ENCODE measurements at places on chromosomes 13 and 19. TPM values are rescaled to one million over a fixed set of nuclear protein-coding genes. Genes with fewer than 3 reads are reported as not detected.

DNA sequence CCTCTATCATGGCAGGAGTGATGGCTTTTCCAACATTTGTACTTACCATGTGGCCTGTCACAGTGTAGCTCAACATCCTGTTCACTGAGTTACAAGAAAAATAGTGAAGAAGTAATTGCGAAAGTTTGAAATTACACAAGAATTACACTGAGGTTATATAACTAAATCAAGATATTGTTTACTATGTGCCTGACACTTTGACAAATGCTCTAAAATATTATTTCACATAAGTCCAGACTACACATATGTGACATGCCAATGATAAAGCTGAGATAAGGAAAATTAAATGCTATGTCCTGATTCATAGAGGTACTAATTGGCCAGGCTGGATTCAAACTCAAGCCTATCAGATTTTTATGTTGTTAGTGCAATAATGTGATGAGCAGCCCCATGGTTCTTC lies 451.7 kb downstream of the PCDH9 start:
- no peaks in the 10 kb centered on the region for H3K27me3 ChIP-seq
- H3K27ac ChIP-seq: no peak overlapping the region
- H3K4me3 ChIP-seq: no peak overlapping the region
- H3K4me1 ChIP-seq: no peaks in the 10 kb centered on the region

Gene ZNF878
- 0.21 TPM for total RNA-seq

GRCh38 chr19:53994811-53995210 lies 3.4 kb downstream of the CACNG6 start:
- no peak overlapping the region for H3K4me3 ChIP-seq
- DNase-seq: no peak
- peaks cover 70% of the 10 kb centered on the region for H3K27me3 ChIP-seq
- no peak overlapping the region for H3K27ac ChIP-seq
- H3K36me3 ChIP-seq: peaks cover 4% of the 10 kb centered on the region

Gene OR7A5
- not detected for total RNA-seq

- peaks cover 4% of the 10 kb centered on the region for H3K36me3 ChIP-seq
- H3K4me1 ChIP-seq: peaks cover 30% of the 10 kb centered on the region
- H3K27ac ChIP-seq: peak overlapping the region; percentile 97
- no peaks in the 10 kb centered on the region for H3K27me3 ChIP-seq
- no peak for DNase-seq
Observed at GRCh38 chr19:16144216-16144581, 714 bp downstream of the HSH2D start.

- H3K27ac ChIP-seq: no peak overlapping the region
- no peaks in the 10 kb centered on the region for H3K36me3 ChIP-seq
- no peak overlapping the region for H3K4me3 ChIP-seq
Observed at GRCh38 chr13:109646423-109646822, 140.0 kb downstream of the IRS2 start.

DNA sequence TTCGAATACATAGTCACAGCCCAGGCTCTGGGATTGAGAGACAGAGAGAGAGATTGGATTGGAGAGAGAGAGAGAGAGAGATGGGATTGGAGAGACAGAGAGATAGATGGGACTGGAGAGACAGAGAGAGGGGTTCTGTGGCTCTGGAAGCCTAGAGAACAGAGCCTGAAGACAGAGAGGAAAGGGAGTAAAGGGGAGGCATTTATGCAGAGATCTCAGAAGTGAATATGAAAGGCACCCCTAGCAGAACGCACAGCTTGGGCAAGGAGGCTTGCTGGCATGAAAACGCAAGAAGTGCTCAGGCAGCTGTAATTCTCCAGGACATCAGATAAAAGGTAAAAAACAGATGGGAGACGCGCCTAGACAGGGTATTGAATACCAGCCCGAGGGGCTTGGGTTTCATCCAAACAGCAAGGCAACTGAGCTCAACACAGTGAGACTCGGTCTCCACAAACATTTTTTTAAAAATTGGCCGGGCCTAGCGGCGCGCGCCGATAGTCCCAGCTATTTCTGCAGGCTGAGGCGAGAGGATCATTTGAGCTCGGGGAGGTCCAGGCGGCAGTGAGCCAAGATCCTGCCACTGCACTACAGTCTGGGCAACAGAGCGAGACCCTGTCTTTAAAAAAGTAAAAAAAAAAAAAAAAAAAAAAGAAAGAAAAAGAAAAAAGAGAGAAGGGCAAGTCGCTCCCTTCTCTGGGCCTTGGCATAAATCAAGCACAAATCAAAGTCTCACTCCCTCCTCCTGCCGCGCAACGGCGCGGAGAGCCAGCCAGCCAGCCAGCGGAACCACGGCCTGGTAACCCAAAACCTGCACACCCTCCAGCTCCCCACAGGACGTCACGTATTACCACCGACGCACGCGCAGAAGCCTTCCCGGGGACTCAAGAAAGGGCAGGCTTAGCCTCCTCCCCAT lies 774 bp upstream of the PPP2R1A start:
- H3K27ac ChIP-seq: peak overlapping the region; percentile 99
- H3K4me1 ChIP-seq: peaks cover 20% of the 10 kb centered on the region
- H3K4me3 ChIP-seq: peak overlapping the region; percentile 95
- no peaks in the 10 kb centered on the region for H3K36me3 ChIP-seq

GRCh38 chr19:16535381-16535780 lies 6.9 kb downstream of the CHERP start:
- H3K36me3 ChIP-seq: peaks cover 4% of the 10 kb centered on the region
- H3K27me3 ChIP-seq: no peaks in the 10 kb centered on the region
- H3K4me1 ChIP-seq: peaks cover 30% of the 10 kb centered on the region
- H3K27ac ChIP-seq: no peak overlapping the region

Gene S1PR2
- total RNA-seq: 3.0 TPM

- no peaks in the 10 kb centered on the region for H3K36me3 ChIP-seq
- no peaks in the 10 kb centered on the region for H3K4me1 ChIP-seq
- H3K27me3 ChIP-seq: no peaks in the 10 kb centered on the region
- DNase-seq: no peak
- H3K4me3 ChIP-seq: no peak overlapping the region
Observed at GRCh38 chr19:7303470-7303869, 9.3 kb upstream of the INSR start.

DNA sequence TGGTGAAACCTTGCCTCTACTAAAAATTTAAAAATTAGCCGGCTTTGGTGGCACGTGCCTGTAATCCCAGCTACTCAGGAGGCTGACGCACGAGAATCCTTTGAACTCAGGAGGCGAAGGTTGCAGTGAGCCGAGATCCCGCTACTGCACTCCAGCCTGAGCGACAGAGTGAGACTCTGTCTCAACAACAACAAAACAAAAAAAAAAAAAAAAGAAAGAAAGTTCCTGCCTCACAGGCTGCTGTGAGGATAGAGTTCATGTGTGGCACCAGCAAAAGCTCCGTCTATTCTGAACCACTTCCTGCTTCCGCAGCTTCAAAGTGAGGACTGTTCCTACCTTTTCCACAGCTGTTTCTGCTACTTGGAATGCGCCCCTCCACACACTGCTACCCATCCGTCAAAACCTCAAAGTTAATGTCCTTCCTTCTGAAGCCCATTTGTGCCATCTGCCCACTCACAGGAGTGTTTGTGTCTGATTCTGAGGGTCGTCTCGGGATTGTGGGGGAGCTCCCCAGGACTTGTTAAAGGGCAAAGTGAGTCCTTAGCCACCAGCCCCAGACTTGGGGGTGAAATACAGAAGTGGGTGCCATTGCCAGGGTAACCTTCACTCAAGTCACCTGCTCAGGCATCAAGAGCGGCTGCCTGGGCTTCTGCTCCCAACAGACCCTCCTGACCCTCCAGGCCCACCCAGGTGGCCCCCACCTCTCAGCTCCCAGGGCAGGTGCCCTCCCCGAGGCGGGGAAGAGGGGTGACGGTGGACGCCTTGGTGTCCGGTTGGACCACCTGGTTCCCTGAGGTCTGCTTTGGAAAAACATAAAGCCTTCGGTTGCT lies 2.9 kb downstream of the MFSD12 start:
- H3K4me1 ChIP-seq: peaks cover 30% of the 10 kb centered on the region
- peak overlapping the region; percentile 94 for H3K27ac ChIP-seq
- H3K4me3 ChIP-seq: peak overlapping the region; percentile 94
- DNase-seq: peak; percentile 57
- no peaks in the 10 kb centered on the region for H3K27me3 ChIP-seq

GRCh38 chr13:44030615-44031014 lies 150.9 kb downstream of the LACC1 start:
- H3K27ac ChIP-seq: no peak overlapping the region
- H3K4me3 ChIP-seq: no peak overlapping the region
- peaks cover 4% of the 10 kb centered on the region for H3K36me3 ChIP-seq
- peaks cover 7% of the 10 kb centered on the region for H3K27me3 ChIP-seq
- H3K4me1 ChIP-seq: no peaks in the 10 kb centered on the region
- no peak for DNase-seq

GRCh38 chr19:21127898-21128297 lies 13.9 kb upstream of the ZNF431 start:
- no peak overlapping the region for H3K4me3 ChIP-seq
- no peaks in the 10 kb centered on the region for H3K4me1 ChIP-seq
- peaks cover 1% of the 10 kb centered on the region for H3K27me3 ChIP-seq
- DNase-seq: no peak

Gene IRS2
- total RNA-seq: 20.7 TPM

Gene CYP2A13
- total RNA-seq: not detected

DNA sequence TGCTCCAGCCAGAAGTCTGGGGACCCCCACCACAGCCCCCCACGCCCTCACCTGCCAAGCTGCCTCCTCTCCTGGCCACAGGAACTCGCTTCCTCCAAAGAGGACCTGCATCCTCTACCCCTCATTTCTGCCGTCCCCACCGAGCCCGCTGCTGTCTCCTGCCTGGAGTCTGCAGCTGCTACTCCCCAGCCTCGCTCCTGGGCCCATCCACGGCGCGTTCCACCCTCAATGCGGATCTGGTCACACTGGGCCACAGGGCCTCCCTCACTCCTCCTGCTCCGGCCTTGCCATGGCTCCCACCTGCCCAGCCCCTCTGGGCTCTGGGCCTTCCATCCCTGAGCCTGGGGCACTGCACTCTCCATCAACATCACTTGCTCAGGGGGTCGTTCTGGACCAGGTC lies 4.3 kb downstream of the BTBD2 start:
- peaks cover 13% of the 10 kb centered on the region for H3K36me3 ChIP-seq
- H3K4me3 ChIP-seq: no peak overlapping the region
- DNase-seq: no peak
- H3K27ac ChIP-seq: no peak overlapping the region
- no peaks in the 10 kb centered on the region for H3K27me3 ChIP-seq

Gene NKG7
- total RNA-seq: 5.6 TPM

Gene PPP1R13L
- total RNA-seq: 13.2 TPM

Gene FCGBP
- 223 TPM for total RNA-seq

GRCh38 chr19:45049073-45049736 lies 10.4 kb downstream of the CLASRP start:
- no peaks in the 10 kb centered on the region for H3K27me3 ChIP-seq
- peaks cover 29% of the 10 kb centered on the region for H3K4me1 ChIP-seq
- DNase-seq: no peak
- H3K4me3 ChIP-seq: no peak overlapping the region
- peaks cover 75% of the 10 kb centered on the region for H3K36me3 ChIP-seq

Gene SPACA4
- not detected for total RNA-seq

DNA sequence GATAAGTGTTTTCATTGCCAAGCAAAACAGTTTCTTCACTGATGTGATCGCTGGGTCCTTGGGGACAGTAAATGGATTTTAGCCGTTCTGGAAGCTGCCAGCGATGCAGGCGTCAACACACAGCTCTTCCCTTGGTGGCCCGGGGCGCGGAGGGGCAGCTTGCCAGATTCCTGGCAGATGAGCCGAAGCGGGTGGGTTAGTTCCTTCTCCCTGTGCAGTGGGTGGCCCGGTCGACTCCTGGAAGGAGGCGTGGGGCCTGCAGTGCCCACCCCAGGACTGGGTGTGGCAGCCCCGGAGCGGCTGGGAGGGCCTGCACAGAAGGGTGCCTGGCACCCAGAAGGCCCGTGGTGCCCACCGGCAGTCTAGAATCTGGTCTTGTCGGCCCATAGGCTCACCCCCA lies 69.0 kb downstream of the KDM4B start:
- H3K4me1 ChIP-seq: peaks cover 3% of the 10 kb centered on the region
- no peaks in the 10 kb centered on the region for H3K27me3 ChIP-seq
- no peak overlapping the region for H3K27ac ChIP-seq
- peaks cover 38% of the 10 kb centered on the region for H3K36me3 ChIP-seq
- no peak overlapping the region for H3K4me3 ChIP-seq

Gene IGFL2
- not detected for total RNA-seq

- H3K4me1 ChIP-seq: peaks cover 25% of the 10 kb centered on the region
- no peaks in the 10 kb centered on the region for H3K36me3 ChIP-seq
- DNase-seq: no peak
- no peak overlapping the region for H3K27ac ChIP-seq
- H3K4me3 ChIP-seq: no peak overlapping the region
Observed at GRCh38 chr19:1636325-1637236, 15.8 kb downstream of the TCF3 start.

GRCh38 chr13:44108331-44108858 lies 228.7 kb downstream of the LACC1 start:
- no peaks in the 10 kb centered on the region for H3K27me3 ChIP-seq
- DNase-seq: no peak

- no peak overlapping the region for H3K27ac ChIP-seq
- peaks cover 46% of the 10 kb centered on the region for H3K27me3 ChIP-seq
- no peak overlapping the region for H3K4me3 ChIP-seq
- no peak for DNase-seq
- peaks cover 13% of the 10 kb centered on the region for H3K4me1 ChIP-seq
- H3K36me3 ChIP-seq: no peaks in the 10 kb centered on the region
Observed at GRCh38 chr13:25169356-25169755, 2.7 kb downstream of the AMER2 start.

Gene PCP2
- 8.4 TPM for total RNA-seq

DNA sequence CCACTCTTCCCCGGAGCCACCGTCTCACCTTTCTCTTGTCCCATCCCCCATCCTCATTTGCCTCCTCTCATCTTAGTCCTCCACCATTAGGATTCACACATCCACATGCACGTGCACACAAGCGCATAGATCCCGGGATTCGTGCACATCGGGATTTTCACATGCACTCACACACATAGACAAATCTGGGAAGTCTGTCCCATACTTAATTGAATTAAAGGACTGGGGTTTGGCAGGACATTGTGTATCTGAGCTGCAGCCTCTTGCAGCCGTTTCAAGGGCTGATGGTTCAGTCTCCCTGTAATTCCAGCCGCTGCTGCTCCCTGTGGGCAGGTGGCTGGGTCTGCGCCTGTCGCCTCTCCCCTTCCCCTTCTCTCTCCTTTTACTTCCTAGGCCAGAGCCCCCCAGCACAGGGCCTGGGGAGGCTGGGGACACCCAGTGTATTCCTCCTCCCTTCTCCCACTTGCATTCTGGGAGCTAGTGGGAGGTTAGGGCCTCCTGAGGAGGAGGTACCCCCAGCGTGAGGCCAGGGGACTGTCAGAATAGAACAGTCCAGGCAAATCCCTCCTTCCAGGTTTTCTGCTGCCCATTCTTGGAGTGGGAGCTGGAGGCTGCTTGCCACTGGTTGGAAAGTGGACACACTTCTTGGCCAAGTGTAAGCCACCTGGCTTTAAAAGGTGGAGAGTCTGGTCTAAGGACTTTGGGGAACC lies 43.6 kb downstream of the LYL1 start:
- no peak for DNase-seq
- H3K4me1 ChIP-seq: peaks cover 8% of the 10 kb centered on the region
- peaks cover 4% of the 10 kb centered on the region for H3K27me3 ChIP-seq
- no peaks in the 10 kb centered on the region for H3K36me3 ChIP-seq
- no peak overlapping the region for H3K4me3 ChIP-seq
